ENCODE measurements at places on chromosomes 16 and 17. TPM values are rescaled to one million over a fixed set of nuclear protein-coding genes. Genes with fewer than 3 reads are reported as not detected.
A peak's percentile ranks its signal among the peaks of the same experiment; 100 is the strongest.

GRCh38 chr16:3482659-3483241 lies 12.5 kb downstream of the C16orf90 start:
- peaks cover 12% of the 10 kb centered on the region for H3K4me1 ChIP-seq
- no peak overlapping the region for H3K4me3 ChIP-seq
- no peaks in the 10 kb centered on the region for H3K27me3 ChIP-seq
- no peak overlapping the region for H3K27ac ChIP-seq

GRCh38 chr17:50913120-50913519 lies 47.0 kb upstream of the TOB1 start:
- no peak overlapping the region for H3K27ac ChIP-seq
- peaks cover 3% of the 10 kb centered on the region for H3K27me3 ChIP-seq
- H3K4me3 ChIP-seq, result no peak overlapping the region
- H3K36me3 ChIP-seq, result no peaks in the 10 kb centered on the region

KRTAP16-1 gene
- not detected for total RNA-seq

DNA sequence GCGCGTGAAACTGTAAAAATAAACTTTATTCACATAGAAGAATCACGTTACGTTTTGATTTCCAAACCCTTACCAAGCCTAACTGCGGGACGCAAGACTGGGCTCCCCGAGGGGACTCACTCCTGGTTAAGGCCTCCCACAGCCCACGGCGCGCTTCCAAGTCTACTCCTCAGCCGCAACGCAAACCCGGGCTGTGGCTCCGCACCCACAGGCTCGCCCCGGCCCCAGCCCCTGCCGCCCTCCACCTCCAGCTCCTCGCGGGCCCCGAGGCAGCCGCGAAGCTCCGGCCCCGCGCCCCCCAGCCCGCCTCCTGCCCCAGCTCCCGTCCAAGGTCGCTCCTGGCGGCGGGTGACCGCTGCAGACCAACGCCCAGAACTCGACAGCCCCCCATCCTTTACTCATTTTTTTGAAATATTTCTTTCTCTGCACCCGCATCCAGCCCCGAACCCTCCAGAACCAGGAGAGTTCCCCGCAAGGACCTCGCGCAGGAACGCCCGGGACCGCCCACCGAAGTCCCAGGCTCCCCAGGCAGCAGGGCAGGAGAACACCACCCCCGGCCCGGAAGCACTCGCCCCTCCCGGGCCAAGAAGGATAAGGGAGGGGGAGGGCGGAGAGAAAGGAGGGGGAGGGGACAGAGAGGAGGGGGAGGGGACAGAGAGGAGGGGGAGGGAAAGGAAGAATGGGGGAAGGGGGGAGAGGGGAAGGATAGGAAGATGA lies 912 bp downstream of the USP22 start:
- H3K4me3 ChIP-seq, result peak overlapping the region; percentile 97
- H3K27me3 ChIP-seq, result no peaks in the 10 kb centered on the region
- peaks cover 49% of the 10 kb centered on the region for H3K4me1 ChIP-seq
- H3K36me3 ChIP-seq, result no peaks in the 10 kb centered on the region
- DNase-seq, result no peak
- peak overlapping the region; percentile 95 for H3K27ac ChIP-seq

GRCh38 chr17:1871756-1872155 lies 42.0 kb downstream of the RPA1 start:
- no peaks in the 10 kb centered on the region for H3K4me1 ChIP-seq
- no peak overlapping the region for H3K27ac ChIP-seq
- no peak for DNase-seq
- H3K36me3 ChIP-seq, result peaks cover 17% of the 10 kb centered on the region

DNA sequence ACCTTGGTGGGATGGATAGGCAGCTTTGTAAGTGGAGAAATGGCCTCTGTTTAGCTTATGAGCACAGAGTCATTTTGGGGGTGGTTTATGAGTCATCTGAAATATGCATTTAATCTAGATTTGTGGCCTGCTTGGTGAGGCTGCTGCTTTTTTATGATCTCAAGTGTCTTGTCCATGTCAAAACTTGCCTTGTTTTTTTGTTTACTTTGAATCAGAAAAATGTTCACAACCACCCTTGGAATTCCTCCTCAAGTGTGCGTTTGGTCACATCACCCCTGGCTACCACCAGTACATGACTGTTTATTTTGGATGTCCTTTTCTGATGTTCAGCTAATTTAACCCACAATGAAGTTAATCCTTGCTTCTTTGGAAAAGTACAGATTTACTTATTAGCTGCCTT lies 64.6 kb downstream of the FTO start:
- no peaks in the 10 kb centered on the region for H3K27me3 ChIP-seq
- peaks cover 11% of the 10 kb centered on the region for H3K4me1 ChIP-seq
- H3K36me3 ChIP-seq, result no peaks in the 10 kb centered on the region

- H3K4me1 ChIP-seq, result no peaks in the 10 kb centered on the region
- DNase-seq, result no peak
- H3K4me3 ChIP-seq, result no peak overlapping the region
These were observed 150.3 kb downstream of the ASIC2 start for GRCh38 chr17:33142705-33143299.

SLC5A10 gene
- total RNA-seq, result not detected

KRTAP17-1 gene
- not detected for total RNA-seq

- H3K27me3 ChIP-seq, result no peaks in the 10 kb centered on the region
- H3K4me3 ChIP-seq, result no peak overlapping the region
- H3K4me1 ChIP-seq, result peaks cover 25% of the 10 kb centered on the region
- DNase-seq, result no peak
- H3K36me3 ChIP-seq, result peaks cover 49% of the 10 kb centered on the region
These were observed 26.0 kb downstream of the PLD6 start for GRCh38 chr17:17180141-17180603.

TPSD1 gene
- not detected for total RNA-seq

ABCA10 gene
- 0.92 TPM for total RNA-seq

KCNH4 gene
- total RNA-seq, result not detected

- H3K27me3 ChIP-seq, result peaks cover 2% of the 10 kb centered on the region
- H3K4me1 ChIP-seq, result no peaks in the 10 kb centered on the region
- no peak overlapping the region for H3K27ac ChIP-seq
- H3K4me3 ChIP-seq, result no peak overlapping the region
- DNase-seq, result no peak
These were observed 315.1 kb upstream of the CCL2 start for GRCh38 chr17:33939959-33940358.

DNA sequence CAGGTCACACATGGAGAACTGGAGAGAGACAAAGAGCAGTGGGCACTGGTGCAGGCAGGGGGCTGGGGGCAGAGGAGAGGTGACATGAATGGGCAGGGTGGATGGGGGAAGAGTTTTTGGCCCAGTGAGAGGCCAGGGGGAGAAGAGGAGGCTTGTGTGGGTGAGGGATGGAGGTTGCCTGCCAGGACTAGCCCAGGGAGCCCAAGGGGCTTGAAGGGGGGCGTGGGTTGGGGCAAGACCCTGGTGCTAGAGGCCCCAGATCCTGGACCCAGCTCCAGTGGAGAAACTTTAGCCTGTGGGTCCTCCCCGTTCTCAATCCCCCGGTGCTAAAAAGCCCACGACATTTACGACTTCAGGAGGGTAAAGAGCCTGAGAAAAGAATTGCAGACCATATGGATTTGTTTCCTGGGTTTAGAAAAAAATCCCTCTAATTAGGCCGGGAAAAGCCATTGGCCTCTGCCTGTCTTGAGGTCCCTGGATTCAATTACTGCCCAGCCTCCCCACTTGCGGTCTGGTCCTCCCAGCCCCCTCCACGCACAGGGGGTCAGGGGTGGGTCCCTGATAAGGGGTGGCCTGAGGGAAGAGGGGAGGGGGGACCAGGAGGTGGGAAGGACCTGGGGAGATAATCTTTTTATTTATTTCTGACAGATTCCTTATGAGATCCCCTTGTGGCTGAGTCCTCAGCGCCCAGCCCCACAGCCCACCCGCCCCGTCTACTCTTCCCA lies 33.0 kb downstream of the NGFR start:
- H3K4me1 ChIP-seq, result no peaks in the 10 kb centered on the region
- H3K27me3 ChIP-seq, result peaks cover 42% of the 10 kb centered on the region
- H3K4me3 ChIP-seq, result no peak overlapping the region
- no peak overlapping the region for H3K27ac ChIP-seq
- peaks cover 2% of the 10 kb centered on the region for H3K36me3 ChIP-seq

DNA sequence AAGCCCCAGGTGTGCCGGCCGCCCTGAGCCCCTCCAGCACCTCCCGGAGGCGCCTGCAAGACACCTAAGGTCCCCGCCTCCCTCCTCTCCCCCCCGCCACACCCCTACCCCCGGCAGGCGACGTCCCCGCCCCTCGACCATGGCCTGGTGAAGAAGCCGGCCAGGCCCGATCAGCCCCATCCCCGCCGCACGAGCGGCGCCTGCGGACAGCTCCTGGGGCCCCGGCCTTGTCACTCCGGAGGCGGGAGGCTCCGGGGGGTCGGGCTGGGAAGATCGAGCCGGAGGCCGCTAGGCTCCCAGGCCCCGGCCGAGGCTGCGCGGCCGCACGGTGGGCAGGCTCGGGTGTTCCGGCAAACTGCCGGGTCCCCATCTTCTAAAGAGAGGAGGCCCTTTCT lies 405 bp upstream of the ACE start:
- peak overlapping the region; percentile 45 for H3K4me3 ChIP-seq
- no peak overlapping the region for H3K27ac ChIP-seq
- H3K4me1 ChIP-seq, result peaks cover 11% of the 10 kb centered on the region
- DNase-seq, result peak; percentile 61
- no peaks in the 10 kb centered on the region for H3K36me3 ChIP-seq
- H3K27me3 ChIP-seq, result peaks cover 24% of the 10 kb centered on the region

DNA sequence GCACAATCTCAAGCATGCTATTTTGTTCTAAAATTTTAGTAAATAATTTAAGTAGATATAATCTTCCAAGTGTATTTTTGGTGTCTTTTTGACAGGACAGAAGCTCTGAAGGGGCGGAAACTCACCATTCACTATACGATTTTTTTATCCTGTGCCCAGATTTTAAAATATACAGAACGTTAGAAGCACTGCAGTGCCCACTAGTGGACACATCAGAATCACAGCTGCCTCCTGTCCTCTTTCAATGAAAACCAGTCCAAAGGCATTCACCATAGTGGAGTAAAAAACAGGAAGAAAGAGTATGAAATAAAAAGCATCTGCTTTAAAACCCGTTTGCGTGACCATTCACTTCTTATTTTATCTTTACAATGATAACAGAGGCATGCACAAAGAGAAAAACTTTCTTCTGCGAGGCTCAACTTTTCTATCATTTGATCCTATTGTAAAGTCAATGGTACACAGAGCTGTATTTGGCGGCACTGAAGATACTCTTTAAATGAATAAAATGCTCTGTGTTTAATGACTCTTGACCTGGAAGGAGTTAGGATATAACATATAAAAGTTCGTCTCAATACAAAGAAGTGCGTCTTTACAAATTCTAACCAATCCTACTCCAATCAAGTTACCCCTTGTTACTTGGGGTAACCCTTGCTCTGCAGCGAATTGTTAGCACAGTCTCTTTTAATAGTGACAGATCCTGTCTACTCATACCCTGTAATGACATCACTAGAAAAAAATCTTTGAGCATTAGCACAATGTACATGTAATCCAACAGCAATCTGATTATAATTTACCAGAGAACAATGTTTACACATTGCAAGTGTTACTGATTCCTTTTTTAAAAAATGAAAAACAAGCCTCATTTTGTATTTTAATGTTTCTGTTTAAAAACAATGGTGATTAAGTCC lies 339.8 kb upstream of the PSMD7 start:
- H3K27ac ChIP-seq, result no peak overlapping the region
- no peak overlapping the region for H3K4me3 ChIP-seq
- peaks cover 12% of the 10 kb centered on the region for H3K27me3 ChIP-seq
- H3K36me3 ChIP-seq, result no peaks in the 10 kb centered on the region

FAM171A2 gene
- 14.8 TPM for total RNA-seq

- peaks cover 11% of the 10 kb centered on the region for H3K36me3 ChIP-seq
- peaks cover 12% of the 10 kb centered on the region for H3K4me1 ChIP-seq
These were observed 5.1 kb downstream of the NUDT16L1 start for GRCh38 chr16:4698321-4699045.

TK1 gene
- total RNA-seq, result 23.4 TPM

NUDT7 gene
- total RNA-seq, result 1.6 TPM

STX4 gene
- 48.0 TPM for total RNA-seq

GRCh38 chr16:30921748-30922419 lies 1.5 kb upstream of the FBXL19 start:
- H3K27me3 ChIP-seq, result no peaks in the 10 kb centered on the region
- no peak for DNase-seq
- peak overlapping the region; percentile 100 for H3K4me3 ChIP-seq
- peak overlapping the region; percentile 100 for H3K27ac ChIP-seq
- peaks cover 4% of the 10 kb centered on the region for H3K36me3 ChIP-seq
- H3K4me1 ChIP-seq, result peaks cover 27% of the 10 kb centered on the region

DNA sequence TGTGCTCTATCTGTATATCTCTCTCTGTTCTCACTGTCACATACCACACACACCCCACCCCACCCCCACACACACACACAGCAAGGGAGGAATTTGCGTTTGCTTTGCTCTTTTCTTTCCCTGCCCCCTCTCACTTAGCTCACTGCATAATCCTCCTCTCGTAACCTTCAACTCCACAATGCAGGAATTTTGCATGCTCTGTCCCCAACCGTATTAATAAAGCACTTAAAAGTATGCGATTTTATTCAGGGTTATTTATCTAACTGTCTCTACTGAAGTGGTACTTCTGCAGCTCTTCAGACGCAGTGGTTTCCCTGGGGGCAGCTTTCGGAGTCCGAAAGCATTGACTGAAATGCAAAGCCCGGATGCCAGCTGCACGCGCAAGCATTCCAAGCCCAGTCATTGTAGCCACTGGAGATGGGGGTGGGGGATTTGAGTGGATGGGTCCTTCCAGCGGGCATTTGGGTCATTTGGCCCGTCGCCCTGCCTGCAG lies 105.4 kb upstream of the RBFOX1 start:
- no peak for DNase-seq
- no peaks in the 10 kb centered on the region for H3K4me1 ChIP-seq
- H3K4me3 ChIP-seq, result no peak overlapping the region
- H3K36me3 ChIP-seq, result no peaks in the 10 kb centered on the region
- H3K27me3 ChIP-seq, result no peaks in the 10 kb centered on the region
- no peak overlapping the region for H3K27ac ChIP-seq

GRCh38 chr17:34990921-34991365 lies 10.6 kb downstream of the LIG3 start:
- no peaks in the 10 kb centered on the region for H3K27me3 ChIP-seq
- H3K4me3 ChIP-seq, result no peak overlapping the region
- peaks cover 40% of the 10 kb centered on the region for H3K36me3 ChIP-seq
- H3K4me1 ChIP-seq, result no peaks in the 10 kb centered on the region

CISD3 gene
- total RNA-seq, result 17.9 TPM

GRCh38 chr16:79777679-79778078 lies 177.1 kb upstream of the MAF start:
- H3K27ac ChIP-seq, result no peak overlapping the region
- H3K36me3 ChIP-seq, result no peaks in the 10 kb centered on the region
- peaks cover 9% of the 10 kb centered on the region for H3K4me1 ChIP-seq
- no peak overlapping the region for H3K4me3 ChIP-seq
- H3K27me3 ChIP-seq, result peaks cover 1% of the 10 kb centered on the region
- DNase-seq, result no peak

- H3K27ac ChIP-seq, result peak overlapping the region; percentile 98
- H3K27me3 ChIP-seq, result no peaks in the 10 kb centered on the region
- no peaks in the 10 kb centered on the region for H3K36me3 ChIP-seq
- H3K4me3 ChIP-seq, result peak overlapping the region; percentile 66
- no peak for DNase-seq
These were observed 6.6 kb downstream of the CDC42EP4 start for GRCh38 chr17:73304971-73305812.

- no peaks in the 10 kb centered on the region for H3K27me3 ChIP-seq
- no peak for DNase-seq
- H3K27ac ChIP-seq, result no peak overlapping the region
- H3K36me3 ChIP-seq, result no peaks in the 10 kb centered on the region
- peaks cover 9% of the 10 kb centered on the region for H3K4me1 ChIP-seq
These were observed 45.2 kb upstream of the PVALEF start for GRCh38 chr17:81120149-81120484.

GRCh38 chr17:82332669-82333278 lies 792 bp downstream of the SECTM1 start:
- DNase-seq, result no peak
- H3K36me3 ChIP-seq, result no peaks in the 10 kb centered on the region
- H3K27ac ChIP-seq, result peak overlapping the region; percentile 54
- peak overlapping the region; percentile 51 for H3K4me3 ChIP-seq
- peaks cover 44% of the 10 kb centered on the region for H3K4me1 ChIP-seq
